Kidney (tissue), 22 donors: ENCODE measurements at places on chromosomes 1 and 21.

- no peak for DNase-seq
These were observed 67.1 kb upstream of the DESI2 start for GRCh38 chr1:244585867-244586266.

DNA sequence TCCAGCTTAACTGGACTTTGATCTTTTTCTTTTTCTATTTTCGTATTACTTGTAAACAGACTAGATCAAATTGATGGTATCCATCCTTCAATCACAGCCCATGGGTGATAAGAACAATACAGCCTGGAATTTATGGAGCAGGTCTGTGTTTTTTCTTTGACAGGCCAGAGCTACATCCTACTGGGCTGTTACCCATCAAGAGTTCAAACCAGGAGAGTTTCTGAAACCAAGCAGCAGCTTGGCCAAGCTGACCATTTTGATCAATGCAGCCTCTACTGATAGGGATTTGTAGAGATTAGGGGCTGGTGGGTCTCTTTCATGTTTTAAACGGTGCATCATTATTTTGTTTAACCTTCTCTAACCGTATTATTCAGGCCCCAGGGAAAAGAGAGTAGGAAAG, 24.3 kb upstream of the CCDC190 start:
- DNase-seq: no peak

- no peak for DNase-seq
These were observed 20.9 kb upstream of the RHBDL2 start for GRCh38 chr1:38962560-38962959.

- DNase-seq: no peak
These were observed 62.5 kb downstream of the XCL1 start for GRCh38 chr1:168638884-168639283.

DNA sequence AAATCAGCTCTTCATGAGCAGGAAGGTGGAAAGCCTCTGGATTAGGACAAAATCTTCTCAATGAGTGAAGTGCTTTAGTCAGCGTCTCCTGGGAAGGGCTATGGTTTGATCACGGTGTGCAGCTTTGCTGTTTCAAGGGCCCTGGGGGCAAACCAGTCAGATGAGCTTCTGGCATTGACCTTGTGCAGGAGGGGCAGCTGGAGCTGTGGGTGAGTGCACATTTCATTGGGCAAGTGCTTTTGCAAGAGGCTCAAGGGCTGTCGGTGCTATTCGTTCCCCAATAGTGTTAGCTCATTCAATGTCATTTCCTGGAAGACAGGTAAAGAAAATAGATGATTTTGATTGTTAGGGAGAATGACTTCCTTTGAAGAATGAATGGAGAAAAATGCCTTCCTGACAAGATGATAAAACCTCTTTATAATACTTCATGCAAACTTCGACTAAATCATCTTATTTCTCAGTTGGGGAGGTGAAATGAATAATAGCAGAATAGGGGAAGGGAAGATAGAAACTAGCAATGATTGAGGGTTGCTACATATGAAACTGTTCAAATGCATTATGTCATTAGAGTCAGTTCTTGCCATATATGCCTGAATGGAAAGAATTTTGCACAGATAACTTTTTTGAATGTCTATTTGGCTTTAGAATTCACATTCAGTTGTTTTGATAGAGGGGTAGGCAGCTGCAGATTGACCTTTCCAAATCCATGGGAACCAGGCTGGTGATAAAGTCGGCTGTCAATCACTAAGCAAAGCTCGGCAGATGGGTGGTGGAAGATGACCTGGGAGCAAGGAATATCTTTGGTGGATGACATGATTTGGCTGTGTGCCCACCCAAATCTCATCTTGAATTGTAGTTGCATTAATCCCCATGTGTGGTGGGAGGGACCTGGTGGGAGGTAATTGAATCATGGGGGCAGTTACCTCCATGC, 12.9 kb upstream of the DISC1 start:
- no peak for DNase-seq

DNA sequence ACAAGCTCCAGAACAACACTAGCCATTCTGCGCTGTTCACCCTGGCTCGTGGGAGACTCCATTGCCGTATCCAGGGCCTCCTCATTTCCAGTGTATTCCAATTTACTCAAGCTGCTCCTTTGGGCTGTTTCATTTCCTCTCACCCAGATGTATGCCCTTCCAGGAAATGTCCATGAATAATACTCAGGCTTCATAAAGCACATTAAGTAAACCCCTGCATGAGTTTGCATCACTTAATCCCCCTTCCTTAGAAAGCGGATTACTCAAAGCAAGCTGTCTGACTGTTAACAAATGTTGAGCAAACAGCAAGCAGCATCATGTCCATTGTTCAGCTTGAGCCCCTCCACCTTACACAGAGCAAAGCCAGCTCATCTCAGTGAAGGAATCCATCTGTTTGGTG, 403.6 kb upstream of the PBX1 start:
- no peak for DNase-seq

- no peak for DNase-seq
These were observed 27.4 kb downstream of the CDCA8 start for GRCh38 chr1:37719572-37720195.
